Uterine smooth muscle cell (primary cell): ENCODE measurements at places on chromosomes 11 and 22. TPM values are rescaled to one million over a fixed set of nuclear protein-coding genes. Genes with fewer than 3 reads are reported as not detected.

Gene ART1
- not detected in 2 replicates for total RNA-seq

Gene NTM
- total RNA-seq, result 48.8 and 82.5 TPM in 2 replicates

Gene GRAP2
- total RNA-seq, result not detected in 2 replicates

Gene OR4A16
- not detected in 2 replicates for total RNA-seq

Gene TRPM5
- total RNA-seq, result not detected in 2 replicates

Gene WBP2NL
- 0.11 and 0.50 TPM in 2 replicates for total RNA-seq

Gene MS4A12
- total RNA-seq, result not detected in 2 replicates

Gene OR4C13
- not detected in 2 replicates for total RNA-seq

Gene OR6T1
- not detected in 2 replicates for total RNA-seq

Gene SPCS2
- 23.1 and 48.4 TPM in 2 replicates for total RNA-seq

Gene NEU3
- total RNA-seq, result 6.9 and 7.7 TPM in 2 replicates

Gene RIMBP3B
- total RNA-seq, result 0.11 TPM in 1 of 2 replicates, not detected in the other

Gene TMEM134
- 28.4 and 30.1 TPM in 2 replicates for total RNA-seq

Gene IGF2
- total RNA-seq, result 0.11 and 0.25 TPM in 2 replicates

Gene TSKU
- total RNA-seq, result 5.1 and 9.4 TPM in 2 replicates

Gene CRYBB3
- not detected in 2 replicates for total RNA-seq

Gene PRODH
- 0.12 TPM in 1 of 2 replicates, not detected in the other for total RNA-seq

Gene POU2AF2
- not detected in 2 replicates for total RNA-seq

Gene ANKK1
- under 0.01 and 0.11 TPM in 2 replicates for total RNA-seq

Gene TTC28
- 21.8 and 31.4 TPM in 2 replicates for total RNA-seq

Gene CDHR5
- not detected in 2 replicates for total RNA-seq
